ENCODE measurements at places on chromosomes 3 and 15.
A peak's percentile ranks its signal among the peaks of the same experiment; 100 is the strongest.

- no peak for DNase-seq
Measured at GRCh38 chr15:85414037-85414436, 33.6 kb downstream of the AKAP13 start.

DNA sequence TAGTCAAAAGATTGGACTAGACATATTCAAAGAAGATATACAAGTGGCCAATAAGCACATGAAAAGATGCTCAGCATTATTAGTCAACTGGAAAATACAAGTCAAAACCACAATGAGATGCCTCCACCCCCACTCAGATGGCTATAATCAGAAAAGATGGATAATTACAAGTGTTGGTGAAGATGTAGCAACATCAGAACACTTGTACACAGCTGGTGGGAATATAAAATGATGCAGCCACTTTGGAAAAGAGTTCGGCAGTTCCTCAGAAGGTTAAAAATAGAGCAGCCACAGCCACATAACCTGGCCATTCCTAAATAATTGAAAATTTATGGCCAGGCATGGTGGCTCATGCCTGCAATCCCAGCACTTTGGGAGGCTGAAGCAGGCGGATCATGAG, 38.4 kb downstream of the HEG1 start:
- no peak for DNase-seq

- no peak for DNase-seq
Measured at GRCh38 chr15:84760219-84760618, 11.8 kb downstream of the ZNF592 start.

- DNase-seq = no peak
Measured at GRCh38 chr3:14299767-14300166, 102.6 kb upstream of the SLC6A6 start.

- no peak for DNase-seq
Measured at GRCh38 chr15:50280271-50280670, 14.7 kb upstream of the HDC start.

DNA sequence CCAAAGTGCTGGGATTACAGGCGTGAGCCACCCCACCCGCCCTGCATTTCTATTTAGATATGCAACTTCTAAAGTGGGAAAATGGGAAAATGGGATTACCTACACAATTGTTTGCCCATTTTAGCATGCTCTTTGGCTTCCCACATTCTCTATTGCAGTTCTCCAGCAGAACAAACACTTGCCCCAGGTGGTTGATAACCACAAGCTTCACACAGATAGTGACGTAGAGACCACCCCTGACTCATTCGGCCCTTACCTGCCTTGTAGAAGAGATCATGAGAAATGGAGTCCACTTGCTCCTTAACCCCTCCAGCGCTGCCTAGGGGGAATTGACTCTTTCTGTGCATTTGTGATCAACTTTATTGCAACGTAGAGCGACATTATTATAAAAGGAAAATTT, 83.2 kb upstream of the RAP2B start:
- no peak for DNase-seq

DNA sequence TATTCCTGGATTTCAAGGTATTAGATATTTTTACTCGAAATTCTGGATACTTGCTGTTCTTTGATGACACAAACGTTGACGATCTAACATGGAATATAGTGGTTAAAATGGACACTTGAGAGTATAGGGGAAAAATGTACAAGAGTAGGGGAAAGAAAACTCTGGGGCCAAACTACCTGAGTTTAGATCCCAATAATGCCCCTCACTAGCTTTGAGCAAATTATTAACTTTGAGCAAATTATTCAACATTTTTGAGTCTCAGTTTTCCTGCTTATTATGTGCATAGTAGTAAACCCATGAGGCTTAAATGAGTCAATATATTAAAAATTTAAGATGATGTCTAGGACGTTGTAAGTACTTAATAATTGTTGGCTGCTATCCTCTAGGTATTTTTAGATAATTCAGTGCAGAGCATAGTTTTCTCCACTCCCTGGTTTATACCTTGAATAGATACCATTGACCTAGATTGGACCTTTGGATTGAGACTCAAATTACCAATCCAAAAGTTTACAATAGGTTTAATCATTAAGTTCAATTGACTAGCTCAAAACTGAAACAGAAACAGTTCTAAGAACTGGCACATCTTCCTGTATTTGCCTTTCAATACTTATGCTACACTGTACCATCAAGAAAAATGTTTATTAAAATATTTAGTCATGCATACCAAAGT, 4.5 kb downstream of the ADGRG7 start:
- DNase-seq = no peak

DNA sequence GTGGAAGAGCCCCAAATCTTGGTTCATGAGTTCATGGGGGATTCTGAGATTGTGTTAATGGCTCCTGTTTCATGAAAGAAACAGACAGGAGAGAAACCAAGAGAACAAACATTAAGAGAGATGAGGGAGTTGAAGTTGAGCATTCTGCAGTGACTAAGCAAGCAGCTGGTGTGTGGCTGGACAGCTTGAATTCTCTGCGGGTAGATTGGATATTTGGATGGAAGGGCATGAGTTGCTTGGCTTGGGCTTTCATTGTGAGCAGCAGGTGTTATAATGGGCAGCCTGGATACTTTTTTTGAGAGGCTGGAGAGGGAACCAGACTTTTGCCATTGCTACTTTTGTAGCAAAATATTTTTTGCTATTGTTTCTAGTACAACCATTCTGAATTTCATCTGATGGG, 346.8 kb upstream of the SATB1 start:
- DNase-seq = no peak

- no peak for DNase-seq
Measured at GRCh38 chr3:82293867-82294266, 532.4 kb upstream of the GBE1 start.

GRCh38 chr3:62592408-62592807, 219.1 kb upstream of the FEZF2 start:
- DNase-seq = no peak

DNA sequence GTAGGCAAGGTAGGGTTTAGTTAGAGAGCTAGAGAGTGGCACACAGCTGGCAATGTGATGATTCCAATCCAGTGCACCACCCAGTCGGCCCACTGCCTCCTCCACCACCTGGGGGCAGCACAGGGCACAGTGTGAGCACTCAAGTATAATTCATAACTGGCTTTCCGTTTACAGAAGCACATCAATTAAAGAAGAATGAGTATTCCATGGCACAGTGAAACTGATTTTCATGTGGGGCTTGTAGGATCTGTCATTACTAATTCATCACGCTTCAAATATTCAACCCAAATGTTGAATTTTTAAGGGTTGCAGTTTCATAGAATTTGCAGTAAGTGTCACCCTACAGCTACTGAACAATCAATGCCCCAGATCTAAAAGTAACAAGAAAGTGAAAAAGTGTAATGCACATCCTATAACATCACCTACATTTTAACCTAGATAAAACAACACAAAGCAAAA, 149.9 kb downstream of the IGSF11 start:
- peak; percentile 85 for DNase-seq

GRCh38 chr3:89964347-89964746, 856.9 kb downstream of the EPHA3 start:
- DNase-seq = no peak

DNA sequence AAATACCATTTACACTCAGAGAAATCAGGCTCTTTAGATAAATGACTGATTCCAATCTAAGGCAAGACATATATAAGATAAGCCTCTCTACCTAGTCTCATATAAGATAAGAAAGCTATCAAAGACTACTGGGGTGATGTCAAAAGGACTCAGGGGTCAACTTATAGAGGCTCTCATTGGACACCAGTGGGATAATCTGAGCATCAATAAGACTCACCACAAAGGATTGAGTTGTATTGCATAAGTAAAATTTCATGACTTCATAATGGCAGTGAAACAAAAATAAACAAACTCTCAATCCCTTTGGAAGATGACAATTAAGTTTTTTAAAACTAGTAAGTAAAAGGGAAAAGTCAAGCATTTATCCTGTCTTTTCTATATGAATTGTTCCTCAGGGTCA, 317.8 kb downstream of the SHQ1 start:
- no peak for DNase-seq

DNA sequence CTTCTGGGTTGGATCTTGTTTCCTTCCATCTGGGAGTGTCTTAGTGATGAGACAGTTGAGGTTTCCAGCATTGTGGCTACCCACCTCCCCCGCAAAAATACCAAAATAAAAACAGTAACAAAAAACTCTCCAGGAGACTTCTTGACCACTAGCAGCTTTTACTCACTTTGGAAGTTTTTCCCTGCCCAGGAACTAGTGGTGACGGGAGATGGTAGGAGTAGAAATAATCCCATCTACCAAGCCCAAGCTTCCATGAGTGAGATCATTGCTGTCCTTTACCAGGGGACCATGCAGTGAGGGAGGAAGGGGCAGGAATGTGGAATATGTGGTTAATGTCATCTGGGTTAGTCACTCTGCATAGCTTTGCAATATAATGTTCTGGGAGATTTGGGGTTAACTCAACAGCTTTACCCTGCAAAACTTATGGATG, 187.7 kb downstream of the ITPR1 start:
- DNase-seq = no peak

DNA sequence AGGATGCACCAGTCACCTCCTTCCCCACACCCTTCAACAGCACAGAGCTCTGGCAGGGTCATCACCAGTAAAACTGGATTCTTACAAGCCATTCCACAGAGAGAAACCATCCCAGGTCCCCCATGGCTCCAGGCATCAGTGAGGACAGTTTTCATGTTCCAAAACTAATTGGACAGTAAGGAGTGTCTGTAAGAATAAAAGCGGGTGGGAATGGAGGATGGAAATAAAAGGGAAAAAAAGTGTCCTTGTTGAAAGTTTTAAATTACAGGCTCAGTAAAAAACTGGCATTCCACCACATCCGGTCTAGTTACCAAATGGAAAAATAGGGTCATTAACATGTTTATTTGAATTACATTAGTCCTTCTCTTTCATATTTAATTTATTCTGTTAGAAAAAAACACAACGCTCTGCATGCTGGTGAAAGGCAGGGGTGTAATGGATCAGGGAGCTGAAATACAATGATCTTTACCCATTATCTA, 117.4 kb downstream of the TIGIT start:
- DNase-seq = no peak

DNA sequence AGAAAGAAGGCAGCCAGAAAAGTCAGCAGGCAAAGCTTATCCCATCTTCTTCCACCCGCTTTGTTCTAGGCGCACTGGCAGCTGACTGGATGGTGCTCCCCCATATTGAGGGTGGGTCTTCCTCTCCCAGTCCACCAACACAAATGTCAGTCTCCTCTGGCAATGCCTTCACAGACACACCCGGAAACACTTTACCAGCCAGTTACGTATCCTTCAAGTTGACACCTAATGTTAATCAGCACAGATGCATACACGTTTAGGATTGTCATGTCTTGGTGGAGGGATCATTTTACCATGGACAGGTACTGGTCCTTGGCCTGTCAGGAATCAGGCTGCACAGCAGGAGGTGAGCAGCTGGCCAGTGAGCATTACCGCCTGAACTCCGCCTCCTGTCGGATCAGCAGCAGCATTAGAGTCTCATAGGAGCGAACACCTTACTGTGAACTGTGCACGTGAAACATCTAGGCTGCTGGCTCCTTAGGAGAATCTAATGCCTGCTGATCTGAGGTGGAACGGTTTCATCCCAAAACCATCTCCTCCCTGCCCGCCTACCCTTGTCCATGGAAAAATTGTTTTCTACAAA, 59.1 kb upstream of the PYDC2 start:
- no peak for DNase-seq

- DNase-seq = no peak
Measured at GRCh38 chr15:51126842-51127241, 32.1 kb upstream of the TNFAIP8L3 start.

DNA sequence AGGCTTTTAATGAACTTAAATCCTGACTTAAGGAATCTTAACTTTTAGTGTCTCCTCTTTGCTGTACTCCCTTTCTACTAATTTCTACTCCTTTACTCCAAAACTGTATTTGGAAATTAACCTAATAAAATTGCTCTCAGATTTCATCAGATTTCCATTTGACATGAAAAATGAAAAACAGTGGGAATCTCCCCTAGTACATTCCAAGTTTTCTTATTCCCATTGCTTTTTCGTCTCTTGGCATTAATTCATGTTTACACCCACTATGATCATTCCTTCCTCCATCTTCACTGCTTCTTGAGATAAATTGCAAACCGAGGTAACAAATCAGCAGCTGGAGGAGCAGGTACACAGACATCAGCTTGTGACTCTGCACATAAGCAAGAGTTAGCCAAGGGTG, 208.7 kb downstream of the VGLL3 start:
- no peak for DNase-seq

DNA sequence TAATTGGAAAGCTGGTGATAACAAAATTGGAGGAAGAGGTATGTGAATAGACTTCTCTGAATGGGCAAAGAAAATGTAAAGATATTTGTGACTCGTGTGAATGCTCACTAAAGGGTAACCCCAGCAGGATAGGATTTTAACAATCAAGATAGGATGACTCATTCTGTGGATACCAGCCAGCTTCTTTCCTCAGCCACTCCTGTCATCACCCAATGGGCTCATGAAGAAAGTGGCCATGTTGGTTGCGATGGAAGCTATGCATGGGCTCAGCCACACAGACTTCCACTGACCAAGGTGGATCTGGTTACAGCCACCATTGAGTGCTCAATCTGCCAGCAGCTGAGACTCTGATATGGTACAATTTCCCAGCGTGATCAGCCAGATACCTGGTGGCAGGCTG, 40.9 kb downstream of the STRIT1 start:
- no peak for DNase-seq

DNA sequence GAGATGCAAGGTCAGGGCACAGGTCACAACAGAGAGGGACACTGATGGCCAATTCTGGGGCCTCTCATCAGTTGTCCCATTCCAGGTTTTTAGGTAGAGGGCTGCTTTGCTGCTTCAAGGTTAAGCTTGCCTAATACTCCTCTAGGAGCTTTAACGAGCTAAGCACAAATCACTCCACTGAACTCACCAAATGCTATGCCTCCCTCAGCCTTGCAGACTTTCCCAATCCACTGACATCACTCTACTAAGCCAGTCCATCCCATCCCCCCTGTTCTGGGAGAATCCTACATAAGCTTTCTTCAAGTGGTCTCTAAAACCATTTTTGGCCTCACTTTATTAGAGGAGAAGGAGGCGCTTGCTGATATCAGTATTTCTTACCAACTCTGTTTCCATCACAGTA, 24.8 kb upstream of the PDCD6IP start:
- no peak for DNase-seq

DNA sequence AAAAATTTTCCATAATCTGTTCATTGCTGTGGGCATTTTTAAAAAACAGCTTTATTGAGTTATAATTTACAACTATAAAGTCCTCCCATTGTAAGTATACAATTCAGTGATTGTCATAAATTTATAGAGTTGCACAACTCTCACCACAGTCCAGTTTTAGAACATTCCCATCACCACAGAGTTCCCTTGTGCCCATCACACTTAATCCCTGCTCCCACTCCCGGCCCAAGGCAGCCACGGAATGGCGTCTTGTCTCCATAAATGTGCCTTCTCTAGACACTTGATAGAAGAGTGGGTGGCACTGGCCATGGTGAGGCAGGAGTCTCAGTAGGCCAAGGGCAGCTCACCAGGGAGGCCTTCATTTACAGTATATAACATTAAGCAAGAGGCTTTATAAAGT, 6.3 kb downstream of the TSEN2 start:
- no peak for DNase-seq

DNA sequence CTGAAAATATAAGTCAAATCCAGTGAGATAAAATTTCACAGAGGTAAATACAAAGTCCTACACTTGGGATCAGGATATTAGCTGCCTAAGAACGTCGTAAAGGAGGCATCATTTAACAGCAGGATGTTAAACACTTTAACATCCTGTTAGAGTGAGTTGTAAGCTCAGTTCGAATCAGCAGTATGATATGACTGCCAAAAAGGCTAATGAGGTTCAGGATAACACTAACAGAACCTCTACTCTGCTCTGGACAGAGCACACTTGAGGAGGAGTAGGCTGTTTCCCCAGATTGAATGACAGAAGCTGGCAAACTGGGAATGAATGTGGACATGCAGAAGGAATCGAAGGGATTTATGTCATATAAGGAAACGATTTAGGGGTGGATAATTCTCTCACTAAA, 227.1 kb upstream of the CD96 start:
- DNase-seq = no peak

Data from stimulated activated CD4-positive, alpha-beta T cell treated with anti-CD3 and anti-CD28 coated beads, Interleukin-4, amount 100 ng/mL, for 1 hour (primary cell).